AG04450 (cell line): ENCODE measurements at places on chromosomes 12 and 14.

DNA sequence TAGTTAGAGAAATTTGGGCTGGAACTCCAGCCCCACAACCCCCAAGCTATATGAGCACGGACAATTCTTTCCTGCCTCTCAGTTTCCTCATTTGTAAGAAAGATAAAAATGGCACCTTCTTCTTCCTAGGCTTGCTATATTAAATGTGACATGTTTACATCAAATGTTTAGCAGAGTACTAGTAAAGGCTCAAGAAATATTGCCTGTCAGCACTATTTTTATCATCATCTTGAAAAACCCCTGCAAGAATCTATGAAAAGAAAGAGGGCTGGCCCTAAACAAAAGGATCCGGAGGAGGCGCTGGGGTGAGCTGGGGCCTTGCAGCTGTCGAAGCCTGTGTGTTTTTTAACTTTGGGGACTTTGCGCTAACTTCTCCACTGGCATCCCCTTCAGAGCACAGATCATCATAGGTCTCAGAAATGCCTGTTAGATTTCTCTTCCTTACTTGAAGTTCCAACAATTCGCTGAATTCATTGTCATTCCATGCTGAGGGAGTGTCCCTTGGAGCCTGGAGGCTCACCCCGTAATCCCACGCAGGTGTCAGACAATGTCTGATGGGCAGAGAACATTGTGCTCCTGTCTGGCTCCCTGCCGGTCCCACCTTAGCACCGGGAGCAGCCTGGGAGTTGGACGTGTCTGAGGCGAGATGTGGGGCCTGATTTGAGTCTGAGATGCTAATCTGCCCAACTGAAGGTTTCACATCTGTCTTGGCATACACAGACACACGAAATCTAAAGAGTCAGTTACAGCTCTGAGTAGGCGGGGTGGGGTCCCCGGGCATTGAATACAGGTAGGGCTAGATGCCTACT, 206.8 kb downstream of the NUAK1 start:
- no peak for DNase-seq

DNA sequence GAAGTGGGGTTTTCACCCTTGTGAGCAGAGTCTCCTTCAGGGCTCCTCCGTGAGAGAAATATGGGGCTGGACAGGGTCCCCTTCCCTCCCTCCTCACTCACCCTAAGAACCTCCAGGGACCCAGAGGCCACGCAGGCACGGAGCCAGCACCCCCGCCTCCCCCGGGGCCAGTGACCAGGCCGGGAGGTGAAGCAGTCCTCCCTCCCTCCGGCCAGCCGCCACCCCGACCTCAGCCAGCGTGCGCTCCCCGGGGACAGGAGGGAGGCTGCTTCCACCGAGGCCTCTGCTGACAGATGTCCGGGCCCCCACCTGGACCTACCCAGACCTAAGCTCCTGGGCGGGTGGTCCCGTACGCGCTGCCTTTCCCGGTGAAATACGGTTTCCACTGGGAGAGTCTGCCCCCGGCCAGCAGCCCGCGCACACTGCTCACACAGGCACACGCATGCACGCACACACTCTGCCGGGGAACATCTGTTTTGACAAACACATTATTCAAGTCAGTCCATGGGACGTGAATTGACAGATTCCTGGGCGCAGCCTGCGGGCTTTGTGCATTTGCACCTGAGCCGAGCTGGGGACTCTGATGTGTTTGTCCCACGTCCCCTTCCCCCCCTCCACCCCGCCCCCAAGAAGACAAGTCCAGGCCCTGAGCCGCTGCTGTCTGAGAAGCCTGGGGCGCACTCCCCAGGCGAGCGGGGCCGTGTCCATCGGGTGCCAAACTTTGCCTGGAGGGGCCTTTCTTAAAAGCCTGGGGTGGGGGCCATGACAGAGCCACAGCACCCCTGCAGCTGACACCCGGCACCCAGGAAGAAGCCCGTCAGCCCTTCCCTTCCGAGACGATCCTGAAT, 725 bp downstream of the RIMBP2 start:
- no peak for DNase-seq

GRCh38 chr12:71846322-71846940, 6.9 kb downstream of the TBC1D15 start:
- no peak for DNase-seq

DNA sequence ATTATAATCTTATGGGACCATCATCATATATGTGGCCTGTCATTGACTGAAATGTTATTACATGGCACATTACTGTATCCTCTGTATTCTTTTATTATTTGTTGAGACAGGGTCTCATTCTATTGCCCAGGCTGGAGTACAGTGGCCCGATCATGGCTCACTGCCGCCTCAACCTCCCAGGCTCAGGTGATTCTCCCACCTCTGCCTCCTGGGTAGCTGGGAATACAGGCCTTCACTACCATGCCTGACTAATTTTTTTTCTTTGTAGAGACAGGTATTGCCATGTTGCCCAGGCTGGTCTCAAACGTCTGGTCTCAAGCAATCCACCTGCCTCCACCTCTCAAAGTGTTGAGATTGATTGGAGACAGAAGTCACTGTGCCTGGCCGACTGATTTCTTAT, 153.2 kb downstream of the RASSF9 start:
- DNase-seq: no peak
